Colonic mucosa (tissue), 4 donors: ENCODE measurements at places on chromosomes 12 and 14. TPM values are rescaled to one million over a fixed set of nuclear protein-coding genes. Genes with fewer than 3 reads are reported as not detected.

The ADAMTS20 gene
- total RNA-seq, result not detected

GRCh38 chr12:82225871-82226270 lies 132.3 kb downstream of the CCDC59 start:
- DNase-seq, result no peak

GRCh38 chr14:85273099-85273677 lies 256.8 kb upstream of the FLRT2 start:
- DNase-seq, result no peak

The KLRG1 gene
- total RNA-seq, result 0.54 TPM

DNA sequence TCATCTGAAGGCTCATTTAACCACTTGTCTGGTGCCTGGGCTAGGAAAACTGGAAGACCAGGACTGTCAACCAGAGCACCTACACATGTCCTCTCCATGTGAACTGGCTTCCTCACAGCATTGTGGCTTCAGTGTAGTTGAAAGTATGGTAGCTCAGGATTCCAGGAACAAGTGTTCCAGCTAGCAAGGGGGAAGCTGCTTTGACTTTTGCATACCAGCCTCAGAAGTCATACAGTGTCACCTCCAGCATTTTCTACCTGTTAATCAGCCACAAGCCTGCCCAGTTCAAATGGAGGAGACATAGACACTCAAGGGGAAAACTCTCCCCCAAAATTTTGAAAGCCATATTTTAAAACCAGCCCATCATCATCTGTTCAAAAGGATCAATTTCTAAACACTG lies 212.8 kb upstream of the CAND1 start:
- DNase-seq, result no peak
